NCI-H1092 (cell line): ENCODE measurements at places on chromosomes 6 and 20.

- DNase-seq, result no peak
These were observed 847.0 kb downstream of the PHF3 start for GRCh38 chr6:64482631-64483030.

GRCh38 chr6:112470376-112470775, 123.2 kb downstream of the RFPL4B start:
- no peak for DNase-seq

DNA sequence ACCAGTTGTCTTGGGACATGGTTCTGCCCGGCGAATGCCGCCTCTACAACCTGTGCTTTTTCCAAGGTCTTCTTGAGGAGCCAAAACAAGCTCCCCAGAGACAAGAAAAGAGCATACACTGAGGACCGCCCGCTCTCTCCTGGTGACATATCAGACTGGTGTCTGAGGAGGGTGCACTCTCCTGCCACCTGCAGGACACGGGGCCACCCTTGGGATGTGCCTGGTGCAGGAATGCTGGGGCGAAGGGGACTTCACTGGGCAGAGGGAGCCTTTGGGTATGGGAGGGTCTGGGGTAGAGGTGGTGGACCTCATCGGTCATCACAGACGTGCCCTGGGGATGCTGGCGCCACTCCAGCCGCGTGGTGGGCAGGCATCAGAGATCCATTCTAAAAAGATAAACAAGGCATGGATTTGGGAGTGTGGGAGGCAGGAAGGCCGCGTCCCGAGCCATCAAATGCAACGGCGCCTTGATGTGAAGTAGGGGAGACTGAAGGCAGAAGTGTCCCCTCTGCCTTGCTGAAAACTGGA, 163.3 kb downstream of the CD83 start:
- no peak for DNase-seq

DNA sequence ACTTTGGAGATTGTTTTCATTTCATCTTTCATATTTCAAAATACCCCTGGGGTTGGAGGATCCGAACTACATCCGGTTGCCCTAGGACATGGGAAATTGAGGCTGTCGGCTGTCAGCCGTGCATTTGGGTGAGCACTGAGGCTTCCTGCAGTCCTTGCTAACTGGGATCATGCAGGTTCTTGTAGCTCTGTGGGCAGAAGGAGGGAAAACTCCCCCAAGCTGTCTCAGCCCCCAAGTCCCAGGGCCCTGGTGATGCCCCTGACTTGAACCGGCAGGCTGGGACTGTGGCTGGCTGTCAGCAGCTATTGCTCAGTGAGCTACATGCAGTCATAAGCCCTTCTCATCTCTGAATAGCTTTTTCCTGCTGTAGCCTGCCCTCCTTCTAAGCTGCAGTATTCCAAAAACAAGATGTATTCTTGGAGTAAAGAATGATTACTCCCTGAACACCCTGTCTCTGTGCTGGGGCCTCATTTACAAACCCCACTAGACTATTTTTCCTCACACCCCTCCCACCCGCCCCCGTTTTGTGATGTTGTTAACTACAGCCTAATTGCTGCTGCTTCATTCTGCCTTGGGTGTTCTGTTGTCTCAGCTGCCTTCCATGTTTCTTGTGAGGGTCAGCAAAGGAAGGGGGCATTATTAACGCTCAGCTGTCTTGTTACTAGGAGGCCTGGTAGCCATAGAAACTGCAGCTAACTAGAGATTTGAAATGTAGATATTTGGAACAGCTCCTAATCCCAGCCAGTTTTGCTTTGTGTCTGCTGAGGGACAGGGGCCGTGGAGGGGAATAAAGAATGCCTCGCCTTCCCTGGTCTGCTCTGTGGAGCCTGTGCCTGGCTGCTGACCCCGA, 18.1 kb downstream of the MTRES1 start:
- DNase-seq, result peak; percentile 81

DNA sequence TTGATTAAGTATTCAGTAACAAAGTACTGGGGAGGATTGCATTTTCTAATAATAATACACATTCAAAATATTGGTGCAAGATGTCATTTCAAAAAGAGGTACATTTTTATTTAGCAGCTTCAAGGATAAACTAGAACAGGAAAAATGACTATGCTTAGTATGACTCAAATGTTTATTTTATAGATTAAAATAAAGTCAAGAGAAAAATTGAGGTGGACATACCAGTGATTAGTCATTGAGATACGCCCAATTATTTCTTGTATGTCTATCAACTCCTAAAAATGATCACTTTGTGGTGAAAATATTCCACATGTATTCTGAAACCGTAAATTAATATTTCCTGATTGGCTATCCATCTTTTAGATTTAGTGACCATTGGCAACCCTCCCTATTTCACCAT, 96.7 kb downstream of the PHF3 start:
- DNase-seq, result no peak

DNA sequence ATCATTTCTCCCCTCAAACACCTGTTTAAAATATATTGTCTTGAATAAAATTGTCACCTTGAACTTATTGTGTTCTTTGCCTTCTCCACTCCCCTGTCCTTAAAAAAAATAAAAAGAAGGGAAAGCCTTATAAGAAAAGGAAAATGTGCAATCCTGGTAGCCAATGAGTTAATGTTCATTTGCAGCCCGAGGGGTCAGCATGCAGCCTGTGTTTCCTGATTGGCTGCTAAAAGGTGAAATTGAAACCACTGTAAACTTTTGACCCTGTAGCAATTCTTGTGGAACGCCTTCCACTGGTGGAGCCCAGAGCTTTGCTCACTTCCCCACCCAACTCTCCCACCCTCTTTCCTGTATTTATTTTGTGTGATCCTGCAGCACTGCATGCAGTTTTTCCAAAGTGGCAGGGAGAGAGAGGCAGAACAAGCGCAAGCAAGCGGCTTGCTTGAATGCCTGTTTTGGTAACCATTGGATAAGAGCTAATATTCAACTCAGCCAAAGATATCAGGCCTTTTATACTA, 74.9 kb downstream of the NCOA3 start:
- peak; percentile 66 for DNase-seq

GRCh38 chr6:26312501-26313397, 52.2 kb upstream of the BTN3A2 start:
- DNase-seq, result peak; percentile 59

DNA sequence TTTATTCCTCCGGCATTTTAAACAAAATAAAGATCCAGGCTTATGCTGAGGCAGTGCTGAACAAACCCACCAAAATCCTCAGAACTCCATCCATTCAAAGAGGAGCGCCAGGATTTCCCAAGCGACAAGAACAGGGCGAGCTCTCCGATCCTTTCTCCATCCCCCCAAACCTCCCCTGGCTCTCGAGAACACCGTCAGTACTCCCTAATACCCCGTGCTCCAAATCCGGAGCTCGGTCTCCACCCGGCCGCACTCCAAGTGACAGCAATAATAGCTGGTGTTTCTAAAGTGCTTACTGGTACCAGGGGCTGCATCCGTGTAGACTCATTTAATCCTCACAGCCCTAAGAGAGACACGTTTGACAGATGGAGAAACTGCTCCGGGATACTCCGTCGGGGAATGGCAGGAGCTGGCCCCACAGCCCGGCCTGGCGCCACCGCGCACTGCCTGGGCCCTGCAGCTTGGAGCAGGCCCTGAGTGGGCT, 277.1 kb upstream of the QKI start:
- DNase-seq, result no peak

- DNase-seq, result peak; percentile 11
These were observed 21.2 kb upstream of the ASXL1 start for GRCh38 chr20:32336918-32337347.

GRCh38 chr20:57507477-57507876, 17.5 kb downstream of the CTCFL start:
- no peak for DNase-seq

DNA sequence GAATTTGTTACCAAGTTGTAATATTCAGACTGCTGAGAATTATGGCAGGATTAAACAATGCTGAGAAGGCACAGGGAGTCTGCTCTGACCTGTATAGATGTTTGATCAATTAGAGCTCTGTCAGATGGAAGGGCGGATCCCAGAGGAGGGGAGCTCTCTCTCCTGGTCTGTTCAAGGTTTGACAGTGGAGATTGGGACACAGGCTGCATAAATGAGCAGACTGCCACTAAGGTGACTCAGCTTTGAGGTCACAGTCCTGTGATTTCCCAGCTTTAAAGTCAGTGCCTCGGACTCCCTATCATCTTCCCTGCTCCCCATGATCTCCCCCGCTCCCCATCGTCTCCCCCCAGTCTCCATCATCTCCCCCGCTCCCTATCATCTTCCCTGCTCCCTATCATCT, 59.2 kb upstream of the SLC22A23 start:
- no peak for DNase-seq

- no peak for DNase-seq
These were observed 102.1 kb downstream of the KCNB1 start for GRCh38 chr20:49380337-49380780.

- peak; percentile 77 for DNase-seq
These were observed 40.3 kb upstream of the BLCAP start for GRCh38 chr20:37567671-37568588.

GRCh38 chr20:4038047-4038459, 22.7 kb upstream of the RNF24 start:
- DNase-seq, result no peak
